ENCODE measurements at places on chromosomes 3 and 15. TPM values are rescaled to one million over a fixed set of nuclear protein-coding genes. Genes with fewer than 3 reads are reported as not detected.

SERPINI2 gene
- total RNA-seq: 0.74 TPM

CLDN18 gene
- under 0.01 TPM for total RNA-seq

TNFAIP8L3 gene
- 1.7 TPM for total RNA-seq

CHRFAM7A gene
- 2.7 TPM for total RNA-seq

IL17RB gene
- total RNA-seq: 2.2 TPM

SCN5A gene
- total RNA-seq: 1.5 TPM

MOBP gene
- 0.25 TPM for total RNA-seq

CEP152 gene
- 2.2 TPM for total RNA-seq

KBTBD13 gene
- not detected for total RNA-seq

IGSF11 gene
- 8.9 TPM for total RNA-seq

CILP gene
- 0.25 TPM for total RNA-seq

MAN2C1 gene
- total RNA-seq: 60.7 TPM

ZDHHC19 gene
- not detected for total RNA-seq

ERC2 gene
- 58.3 TPM for total RNA-seq

GPX1 gene
- 44.7 TPM for total RNA-seq

UQCRC1 gene
- 102 TPM for total RNA-seq

SKOR1 gene
- total RNA-seq: 0.25 TPM

GOLGA6L10 gene
- 6.4 TPM for total RNA-seq

DALRD3 gene
- total RNA-seq: 38.1 TPM

TNFSF10 gene
- 2.7 TPM for total RNA-seq

ANKUB1 gene
- 0.25 TPM for total RNA-seq

PEX11A gene
- 7.9 TPM for total RNA-seq

SCN11A gene
- 0.25 TPM for total RNA-seq

ACAN gene
- 0.49 TPM for total RNA-seq

TGM5 gene
- total RNA-seq: not detected

LMAN1L gene
- total RNA-seq: not detected

HAPLN3 gene
- 4.7 TPM for total RNA-seq
